IPS DF 6.9 (cell line): ENCODE measurements at places on chromosomes 3 and 15.
A peak's percentile ranks its signal among the peaks of the same experiment; 100 is the strongest.

- peaks cover 6% of the 10 kb centered on the region for H3K4me1 ChIP-seq
- H3K36me3 ChIP-seq, result no peaks in the 10 kb centered on the region
Measured at GRCh38 chr3:50542177-50543034, 25.1 kb downstream of the C3orf18 start.

DNA sequence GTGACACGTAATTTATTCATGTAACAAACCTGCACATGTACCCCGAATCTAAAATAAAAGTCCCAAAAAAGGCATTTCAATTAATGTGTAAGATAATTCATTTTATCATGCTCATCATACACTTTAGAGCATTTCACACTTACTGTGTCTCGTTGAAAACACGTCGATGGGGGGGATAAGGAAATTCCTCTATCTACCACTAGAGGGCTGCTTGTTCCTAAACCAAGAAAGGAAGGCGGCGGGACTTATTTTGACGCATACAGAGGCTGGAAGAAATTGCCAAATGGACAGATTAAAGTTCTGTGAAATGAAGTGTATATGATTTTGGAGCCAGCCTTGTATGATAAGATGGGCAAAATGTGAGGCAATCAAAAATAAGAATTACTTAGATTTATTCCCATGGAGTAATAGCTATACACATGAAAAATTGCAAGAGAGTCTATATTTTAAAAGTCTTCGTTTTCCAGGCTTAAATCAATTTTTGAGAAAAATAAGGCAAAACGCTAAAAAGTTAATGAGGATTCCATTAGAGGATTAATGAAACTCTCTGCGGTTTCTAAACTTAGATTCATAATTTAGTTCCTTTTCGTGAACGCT lies 346.8 kb downstream of the CNTN3 start:
- H3K27ac ChIP-seq, result no peak overlapping the region
- H3K4me1 ChIP-seq, result no peaks in the 10 kb centered on the region
- H3K27me3 ChIP-seq, result no peaks in the 10 kb centered on the region
- H3K36me3 ChIP-seq, result no peaks in the 10 kb centered on the region
- DNase-seq, result peak; percentile 27

- H3K27me3 ChIP-seq, result no peaks in the 10 kb centered on the region
- H3K27ac ChIP-seq, result peak overlapping the region; percentile 71
- peak; percentile 75 for DNase-seq
- no peak overlapping the region for H3K4me3 ChIP-seq
Measured at GRCh38 chr3:27533718-27534573, 49.8 kb upstream of the SLC4A7 start.

DNA sequence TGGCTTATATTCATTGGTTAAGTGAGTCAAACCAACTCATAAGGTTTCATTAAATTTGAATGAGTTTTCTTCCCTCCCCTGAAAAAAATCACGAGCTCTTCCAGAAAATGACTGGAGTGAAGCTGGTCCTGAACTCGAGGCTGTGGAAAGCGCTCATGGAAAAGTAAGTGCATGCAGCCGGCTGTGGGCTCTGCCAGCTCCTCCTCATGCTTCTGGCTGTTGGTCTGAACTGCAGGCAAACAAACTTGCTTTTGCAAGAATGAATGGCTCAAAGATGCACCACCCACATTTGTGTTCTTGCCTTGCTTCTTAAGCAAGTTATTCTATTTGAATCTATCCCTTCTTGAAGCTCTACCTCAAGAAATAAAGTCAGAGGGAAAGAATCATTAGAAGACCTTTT lies 6.2 kb downstream of the ETV5 start:
- peaks cover 5% of the 10 kb centered on the region; the same call in 1 of the 2 replicates for H3K27me3 ChIP-seq
- peaks cover 3% of the 10 kb centered on the region for H3K4me1 ChIP-seq
- H3K36me3 ChIP-seq, result no peaks in the 10 kb centered on the region
- DNase-seq, result no peak

DNA sequence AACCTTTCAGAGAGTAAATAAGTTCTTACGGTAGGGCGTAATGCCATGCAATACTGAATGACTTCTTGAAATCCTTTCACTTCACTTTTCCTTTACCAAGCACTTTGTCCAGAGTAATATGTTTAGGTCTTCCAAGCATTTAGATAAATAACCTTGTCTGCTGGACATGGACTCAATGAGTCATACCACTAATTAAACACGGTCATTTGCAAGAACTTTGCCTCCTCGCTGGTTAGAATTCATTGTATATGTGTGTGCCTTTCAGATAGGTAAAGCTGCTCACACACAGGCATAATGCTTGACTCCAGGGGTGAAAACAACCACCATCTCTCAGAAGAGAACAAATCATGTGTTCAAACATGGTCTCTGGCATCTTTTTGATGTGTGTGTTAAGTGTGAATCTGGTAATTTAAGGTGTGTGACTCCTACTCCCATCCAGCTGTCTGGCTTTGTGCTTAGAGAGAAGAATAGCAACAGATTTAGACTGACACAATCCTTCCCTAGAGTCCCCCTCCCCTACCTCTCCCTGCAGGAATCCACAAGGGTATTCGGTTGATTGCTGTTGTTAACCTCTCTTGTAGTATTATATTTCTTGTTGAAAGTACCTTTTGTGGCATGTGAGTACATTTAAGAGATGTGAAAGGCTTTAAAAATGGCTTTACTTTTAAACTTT lies 419.0 kb downstream of the CNTN4 start:
- no peak for DNase-seq
- no peaks in the 10 kb centered on the region for H3K36me3 ChIP-seq
- no peaks in the 10 kb centered on the region for H3K27me3 ChIP-seq
- no peaks in the 10 kb centered on the region for H3K4me1 ChIP-seq
- no peak overlapping the region for H3K27ac ChIP-seq
- H3K4me3 ChIP-seq, result no peak overlapping the region

DNA sequence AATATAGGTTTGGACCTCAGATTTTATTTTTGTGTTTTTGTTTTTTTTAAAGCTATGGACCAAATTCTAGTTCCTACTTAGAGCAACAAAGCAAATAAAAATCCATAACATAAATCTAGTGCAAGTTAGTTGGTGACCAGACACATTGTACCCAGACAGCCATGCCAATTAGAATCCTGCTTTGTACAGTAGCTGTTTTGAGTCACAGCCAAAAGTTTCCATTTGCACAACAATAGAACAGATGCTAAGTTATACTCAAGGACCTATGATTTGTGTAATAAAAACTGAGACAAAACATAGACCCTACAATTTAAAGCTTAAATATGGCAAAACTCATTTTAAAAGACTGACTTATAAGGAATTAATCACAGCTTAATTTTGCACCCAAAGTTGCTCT lies 513.1 kb upstream of the CBLB start:
- no peak overlapping the region for H3K4me3 ChIP-seq
- no peaks in the 10 kb centered on the region for H3K27me3 ChIP-seq
- H3K27ac ChIP-seq, result no peak overlapping the region

GRCh38 chr3:48897460-48898376 lies 964 bp downstream of the SLC25A20 start:
- no peak for DNase-seq
- peak overlapping the region; percentile 75; the same call in 1 of the 2 replicates for H3K4me3 ChIP-seq
- no peaks in the 10 kb centered on the region for H3K4me1 ChIP-seq

DNA sequence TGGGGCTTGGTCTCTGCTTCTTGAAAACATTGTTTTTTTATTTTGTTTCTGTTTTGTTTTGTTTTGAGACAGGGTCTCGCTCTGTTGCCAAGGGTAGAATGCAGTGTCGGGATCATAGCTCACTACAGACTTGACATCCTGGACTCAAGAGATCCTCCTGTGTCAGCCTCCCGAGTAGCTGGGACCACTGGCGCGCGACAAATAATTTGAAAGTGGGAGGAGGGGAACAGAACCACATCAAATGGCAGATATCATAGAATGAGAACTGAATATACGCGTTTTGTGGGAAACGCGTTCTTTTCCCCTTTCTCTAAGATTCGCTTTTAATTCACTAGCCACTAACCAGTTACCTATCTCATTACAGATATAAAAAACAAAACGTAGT lies 641 bp upstream of the VPS13C start:
- no peak overlapping the region for H3K27ac ChIP-seq
- DNase-seq, result no peak
- H3K27me3 ChIP-seq, result peaks cover under 1% of the 10 kb centered on the region
- peak overlapping the region; percentile 65; the same call in 1 of the 2 replicates for H3K4me3 ChIP-seq
- no peaks in the 10 kb centered on the region; the same call in 1 of the 2 replicates for H3K4me1 ChIP-seq

DNA sequence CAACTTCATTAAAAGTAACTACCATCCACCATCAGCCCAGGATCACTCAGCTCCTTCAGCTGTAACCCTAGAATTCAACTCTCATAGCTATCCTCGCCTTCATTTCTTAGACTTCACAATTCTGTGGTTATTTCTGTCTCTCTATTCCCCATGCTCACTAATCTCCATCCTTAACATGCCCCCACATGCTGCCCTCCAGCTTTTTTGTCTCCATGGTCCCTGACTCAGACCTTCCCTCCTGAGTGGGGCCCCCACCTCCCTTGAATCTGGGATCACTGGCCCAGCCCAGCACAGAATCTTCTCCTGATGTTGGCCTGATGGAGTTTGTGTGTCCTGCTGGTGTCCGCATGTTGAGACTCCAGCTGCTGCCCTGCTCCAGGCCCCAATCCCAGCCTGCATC lies 41.7 kb downstream of the CHST14 start:
- H3K36me3 ChIP-seq, result no peaks in the 10 kb centered on the region
- H3K27ac ChIP-seq, result no peak overlapping the region
- peaks cover 5% of the 10 kb centered on the region; the same call in 1 of the 2 replicates for H3K27me3 ChIP-seq
- H3K4me1 ChIP-seq, result peaks cover 3% of the 10 kb centered on the region; the same call in 1 of the 2 replicates
- H3K4me3 ChIP-seq, result no peak overlapping the region
- no peak for DNase-seq
